Right lobe of liver (tissue), 6 donors: ENCODE measurements at places on chromosomes 16 and 17. TPM values are rescaled to one million over a fixed set of nuclear protein-coding genes. Genes with fewer than 3 reads are reported as not detected.

ABCA10 gene
- total RNA-seq: 1.9 TPM

SDR42E1 gene
- total RNA-seq: 3.8 TPM

HOXB4 gene
- total RNA-seq: 1.00 TPM

GRIN2A gene
- not detected for total RNA-seq

G6PC1 gene
- 162 TPM for total RNA-seq

TSPAN10 gene
- total RNA-seq: 0.95 TPM

SLC6A2 gene
- total RNA-seq: not detected

CCL16 gene
- 26.5 TPM for total RNA-seq

KDM6B gene
- total RNA-seq: 12.8 TPM

PPP1R27 gene
- 0.40 TPM for total RNA-seq

TMEM235 gene
- not detected for total RNA-seq

SEPTIN12 gene
- not detected for total RNA-seq

GLP2R gene
- 2.4 TPM for total RNA-seq

SP6 gene
- total RNA-seq: 0.09 TPM

KCNJ18 gene
- not detected for total RNA-seq

ABCC12 gene
- total RNA-seq: not detected

TRIM65 gene
- total RNA-seq: 5.9 TPM

GUCY2D gene
- not detected for total RNA-seq

SYCE1L gene
- 1.4 TPM for total RNA-seq

CRHR1 gene
- total RNA-seq: not detected

COA3 gene
- total RNA-seq: 80.7 TPM

TK1 gene
- 3.9 TPM for total RNA-seq

NPTX1 gene
- not detected for total RNA-seq

ABCA3 gene
- total RNA-seq: 1.5 TPM

TMEM98 gene
- total RNA-seq: 7.8 TPM

ACSM5 gene
- 231 TPM for total RNA-seq

UTS2R gene
- total RNA-seq: not detected

STH gene
- total RNA-seq: not detected

NPIPA7 gene
- total RNA-seq: 3.6 TPM

TMEM88 gene
- 0.74 TPM for total RNA-seq
